ENCODE measurements at places on chromosomes 7 and 10. TPM values are rescaled to one million over a fixed set of nuclear protein-coding genes. Genes with fewer than 3 reads are reported as not detected.

DNA sequence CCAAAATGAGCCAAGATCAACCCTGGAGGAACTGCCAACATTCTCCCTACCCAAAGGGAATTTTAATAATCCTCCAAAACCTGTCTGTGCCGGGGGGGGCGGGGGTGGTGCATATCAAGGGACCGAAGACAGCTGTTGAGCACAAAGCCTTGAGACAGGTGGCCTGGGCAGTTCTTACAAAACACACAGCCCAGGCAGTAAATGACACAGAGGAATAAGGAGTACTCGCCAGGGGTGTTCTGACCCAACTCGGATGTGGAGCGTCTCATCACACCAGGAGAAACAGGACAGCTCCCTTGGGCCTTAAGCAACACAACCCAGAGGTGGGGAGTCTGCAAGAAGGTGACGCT, 35.6 kb downstream of the PLAC9 start:
- DNase-seq = no peak
- H3K36me3 ChIP-seq = peaks cover 27% of the 10 kb centered on the region
- H3K4me3 ChIP-seq = no peak overlapping the region
- peaks cover 6% of the 10 kb centered on the region for H3K4me1 ChIP-seq

GRCh38 chr7:47942132-47942531, 6.1 kb downstream of the PKD1L1 start:
- no peaks in the 10 kb centered on the region for H3K36me3 ChIP-seq
- H3K27me3 ChIP-seq = peaks cover 2% of the 10 kb centered on the region
- no peak overlapping the region for H3K27ac ChIP-seq
- H3K4me1 ChIP-seq = peaks cover 26% of the 10 kb centered on the region
- no peak for DNase-seq
- H3K4me3 ChIP-seq = no peak overlapping the region

HABP2 gene
- total RNA-seq = not detected

DNA sequence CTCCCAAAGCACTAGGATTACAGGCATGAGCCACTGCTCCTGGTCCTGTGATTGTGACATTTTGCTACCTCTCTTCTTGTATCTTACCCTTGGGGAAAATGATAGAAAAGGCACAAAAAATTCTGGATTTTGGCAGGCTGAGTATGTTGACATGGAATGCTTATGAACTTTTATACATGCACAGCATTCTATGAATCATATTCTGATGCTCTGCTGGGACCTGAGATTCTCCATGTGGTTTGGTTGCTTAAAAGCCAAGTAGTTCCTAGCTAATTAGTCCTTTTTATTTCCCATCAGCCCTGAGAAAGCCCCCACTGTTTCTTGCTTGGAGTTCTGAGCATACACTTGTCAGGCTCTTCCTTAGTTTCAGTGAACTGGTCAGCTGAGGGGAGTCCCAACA, 8.3 kb upstream of the KAZALD1 start:
- peaks cover 16% of the 10 kb centered on the region for H3K27me3 ChIP-seq
- DNase-seq = no peak
- no peak overlapping the region for H3K27ac ChIP-seq
- no peak overlapping the region for H3K4me3 ChIP-seq
- peaks cover 22% of the 10 kb centered on the region for H3K36me3 ChIP-seq
- H3K4me1 ChIP-seq = peaks cover 42% of the 10 kb centered on the region

- peaks cover 9% of the 10 kb centered on the region for H3K27me3 ChIP-seq
- no peak overlapping the region for H3K4me3 ChIP-seq
- DNase-seq = no peak
These were observed 32.3 kb upstream of the LYZL1 start for GRCh38 chr10:29256586-29256985.
